Hematopoietic multipotent progenitor cell (in vitro differentiated cells): ENCODE measurements at places on chromosomes 2 and 18.

- DNase-seq: no peak
Observed at GRCh38 chr18:10274301-10274700, 180.1 kb upstream of the APCDD1 start.

GRCh38 chr2:150491943-150492342 is 4.5 kb upstream of the RND3 start:
- no peak for DNase-seq

DNA sequence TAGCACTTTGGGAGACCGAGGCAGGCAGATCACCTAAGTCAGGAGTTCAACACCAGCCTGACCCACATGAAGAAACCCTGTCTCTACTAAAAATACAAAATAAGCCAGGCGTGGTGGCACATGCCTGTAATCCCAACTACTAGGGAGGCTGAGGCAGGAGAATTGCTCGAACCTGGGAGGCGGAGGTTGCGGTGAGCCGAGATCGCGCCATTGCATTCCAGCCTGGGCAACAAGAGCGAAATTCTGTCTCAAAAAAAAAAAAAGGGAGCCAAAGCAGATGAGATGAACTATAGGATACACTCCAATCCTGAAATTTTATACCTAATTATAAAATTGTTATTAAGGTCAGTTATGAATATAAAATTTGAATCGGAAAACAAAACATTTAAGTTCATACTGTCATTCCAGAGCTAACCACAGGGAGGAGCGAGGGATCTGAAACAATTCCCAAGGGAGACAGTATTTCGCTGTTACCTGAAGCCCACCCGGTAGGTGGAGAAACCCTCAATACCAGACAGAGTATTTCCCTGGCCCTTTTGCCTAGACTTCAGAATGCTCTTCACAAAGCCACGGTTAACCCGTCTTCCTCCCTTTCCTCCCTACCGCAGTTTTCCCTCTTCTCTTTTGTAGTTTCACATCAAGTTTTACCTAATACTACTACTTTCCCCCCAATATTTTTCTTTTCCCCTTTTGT is 1.4 kb downstream of the PPM1G start:
- peak; percentile 12 for DNase-seq

- no peak for DNase-seq
Observed at GRCh38 chr2:18651842-18652774, 62.7 kb upstream of the NT5C1B start.

DNA sequence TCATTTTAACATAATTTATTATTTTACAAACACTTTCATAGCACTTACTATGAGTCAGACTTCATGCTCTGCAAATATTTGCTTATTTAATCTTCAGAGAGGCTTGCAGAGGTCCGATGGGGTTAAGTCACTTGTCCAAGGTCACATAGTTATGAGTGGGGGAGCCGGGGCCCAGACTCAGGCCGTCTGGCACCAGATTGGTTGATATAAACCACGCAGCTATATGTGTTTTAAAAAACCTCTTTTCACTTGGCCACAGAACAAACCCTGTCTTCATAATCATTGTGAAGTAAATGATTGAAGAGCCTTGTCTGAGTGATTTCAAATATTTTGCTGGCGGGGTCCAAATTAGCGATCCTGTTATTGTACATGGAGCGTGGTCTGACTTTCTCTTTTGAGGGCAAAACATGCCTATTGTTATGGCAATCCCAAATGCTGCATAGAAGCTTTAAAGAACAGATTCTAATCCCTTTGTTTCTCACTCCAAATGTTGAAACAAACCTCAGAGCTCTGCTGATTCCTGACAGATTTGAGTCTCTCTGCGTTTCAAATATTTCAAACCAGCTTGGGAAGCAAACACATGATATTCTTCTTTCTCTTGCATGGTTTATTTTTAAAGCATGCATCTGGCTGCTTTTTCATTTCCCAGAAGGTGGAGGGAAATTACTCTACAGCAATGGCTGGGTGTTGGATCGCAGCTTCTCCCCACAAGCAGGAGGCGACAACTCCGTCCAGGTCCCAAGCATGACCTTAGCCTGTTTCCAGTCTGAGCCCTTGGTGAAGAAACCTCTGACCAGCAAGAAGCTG is 142.4 kb downstream of the DDX1 start:
- no peak for DNase-seq

- DNase-seq: no peak
Observed at GRCh38 chr2:117859532-117859911, 45.0 kb downstream of the DDX18 start.

GRCh38 chr2:190908532-190908931 is 27.9 kb downstream of the GLS start:
- DNase-seq: no peak

DNA sequence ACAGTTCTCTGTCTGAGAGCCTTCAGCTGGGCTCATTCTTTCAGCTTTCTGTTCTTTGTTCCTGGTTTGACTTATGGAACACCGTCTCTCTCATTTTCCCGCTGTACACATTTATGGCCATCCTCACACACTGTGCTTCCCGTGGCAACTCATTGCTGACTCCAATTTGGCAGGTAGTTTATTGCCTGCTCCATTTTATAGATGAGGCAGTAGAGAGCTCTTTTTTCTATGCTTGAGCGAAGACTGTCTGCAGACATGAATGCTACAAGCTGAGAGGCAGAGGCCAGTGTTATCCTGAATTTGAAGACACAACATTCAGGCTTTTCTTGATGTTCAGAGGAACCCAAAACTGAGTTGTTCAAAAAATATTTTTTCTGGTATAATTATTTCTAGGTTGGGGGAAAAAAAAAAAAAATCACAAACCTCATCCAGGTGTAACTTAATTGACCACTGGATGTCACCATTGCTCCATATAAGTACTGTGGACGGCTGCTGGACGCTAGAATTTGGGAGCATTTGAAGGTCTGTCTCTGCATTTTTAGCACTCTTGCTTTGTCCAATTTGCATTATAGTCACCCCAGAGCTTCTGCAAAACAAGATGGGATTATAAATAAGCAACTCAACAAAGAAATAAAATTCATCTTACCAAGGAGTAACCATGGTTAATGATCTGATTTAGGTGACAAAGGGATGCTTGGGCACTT is 83.5 kb downstream of the HRH4 start:
- no peak for DNase-seq

DNA sequence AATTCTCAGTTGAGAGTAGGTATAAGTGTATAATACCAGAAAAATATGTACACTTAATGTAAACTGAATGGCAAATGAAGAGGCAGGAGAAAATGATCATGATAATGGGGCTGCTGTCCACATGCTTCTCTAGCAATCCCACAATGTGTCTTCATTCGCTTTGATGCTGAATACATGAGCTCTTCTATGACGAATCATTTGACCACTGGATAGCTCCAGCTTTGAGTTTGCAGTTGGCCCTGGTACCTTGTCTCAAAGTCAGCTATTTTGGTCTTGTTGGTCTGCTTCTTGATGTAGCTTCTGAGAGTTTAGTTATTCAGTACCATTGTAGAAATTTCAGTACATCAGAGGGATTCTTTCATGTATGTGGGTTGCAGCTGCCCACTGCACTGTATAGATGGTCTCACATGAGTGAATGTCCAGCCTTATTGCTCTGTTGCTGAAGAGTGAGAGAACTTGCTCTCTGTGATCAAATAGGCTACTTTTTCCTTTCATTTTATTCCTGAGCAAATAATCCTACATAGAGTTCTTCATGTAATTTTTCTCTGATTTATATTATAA is 105.1 kb downstream of the TTC27 start:
- no peak for DNase-seq

GRCh38 chr2:196099916-196100315 is 31.3 kb upstream of the DNAH7 start:
- no peak for DNase-seq

DNA sequence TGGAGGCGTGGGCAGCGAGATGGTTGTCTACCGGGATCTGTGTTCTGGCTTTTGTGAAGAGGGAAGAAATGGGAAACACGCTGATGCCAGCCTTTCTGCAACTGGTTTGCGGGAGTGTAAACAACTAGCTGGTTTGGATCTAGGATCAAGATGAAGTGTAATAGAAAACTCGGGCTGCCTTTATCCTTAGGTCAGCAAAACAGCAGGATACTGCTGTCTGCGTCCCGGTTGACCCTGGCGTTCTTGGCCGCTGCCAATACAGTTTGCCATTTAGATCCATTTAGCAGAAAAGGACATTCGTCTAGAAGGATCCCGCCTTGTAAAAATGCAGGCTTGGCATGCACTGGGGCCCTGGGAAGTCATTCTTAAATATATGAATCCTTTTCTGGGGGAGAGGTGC is 42.0 kb downstream of the RAB31 start:
- DNase-seq: no peak

DNA sequence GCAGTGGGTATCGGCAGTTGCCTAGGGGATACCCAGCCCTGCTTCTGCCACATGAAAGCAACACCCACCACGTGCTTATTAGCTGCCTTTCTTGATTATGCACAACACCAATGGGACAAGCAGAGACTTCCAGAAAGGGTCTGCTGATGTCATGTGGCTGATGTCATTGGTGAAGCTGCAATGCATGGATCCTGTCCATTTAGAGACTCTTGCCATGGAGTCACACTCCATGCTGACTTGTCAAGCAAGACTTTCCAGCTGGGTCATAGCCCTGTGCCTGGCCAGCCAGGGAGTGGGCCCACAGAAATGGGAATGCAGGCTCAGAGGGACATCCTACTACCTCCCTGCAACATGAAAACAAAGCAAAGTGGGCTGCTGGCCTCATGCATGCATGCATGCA is 81.8 kb downstream of the VAPA start:
- no peak for DNase-seq

DNA sequence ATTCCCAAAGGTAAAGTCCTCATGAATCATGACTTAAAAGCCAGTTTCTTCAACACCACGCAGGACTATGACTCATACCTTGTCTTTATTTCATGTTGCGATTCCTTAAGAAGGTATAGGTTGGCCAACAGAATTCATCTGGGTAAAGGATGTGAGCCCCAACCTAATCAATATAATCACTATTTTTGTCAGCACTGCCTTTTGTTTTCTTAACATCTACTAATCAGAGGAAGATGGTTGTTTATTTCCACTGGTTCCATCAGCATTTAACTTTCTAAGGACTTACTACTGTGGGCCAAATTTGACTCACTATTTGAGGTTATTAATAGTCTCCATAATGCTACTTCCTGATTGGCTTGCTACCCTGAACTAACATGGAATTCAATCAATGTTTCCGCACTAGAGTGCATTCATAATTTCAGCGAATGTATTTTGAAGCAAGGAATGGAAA is 78.6 kb downstream of the SCG2 start:
- DNase-seq: no peak

- DNase-seq: no peak
Observed at GRCh38 chr2:34875091-34875745, 1276.1 kb upstream of the FAM98A start.

DNA sequence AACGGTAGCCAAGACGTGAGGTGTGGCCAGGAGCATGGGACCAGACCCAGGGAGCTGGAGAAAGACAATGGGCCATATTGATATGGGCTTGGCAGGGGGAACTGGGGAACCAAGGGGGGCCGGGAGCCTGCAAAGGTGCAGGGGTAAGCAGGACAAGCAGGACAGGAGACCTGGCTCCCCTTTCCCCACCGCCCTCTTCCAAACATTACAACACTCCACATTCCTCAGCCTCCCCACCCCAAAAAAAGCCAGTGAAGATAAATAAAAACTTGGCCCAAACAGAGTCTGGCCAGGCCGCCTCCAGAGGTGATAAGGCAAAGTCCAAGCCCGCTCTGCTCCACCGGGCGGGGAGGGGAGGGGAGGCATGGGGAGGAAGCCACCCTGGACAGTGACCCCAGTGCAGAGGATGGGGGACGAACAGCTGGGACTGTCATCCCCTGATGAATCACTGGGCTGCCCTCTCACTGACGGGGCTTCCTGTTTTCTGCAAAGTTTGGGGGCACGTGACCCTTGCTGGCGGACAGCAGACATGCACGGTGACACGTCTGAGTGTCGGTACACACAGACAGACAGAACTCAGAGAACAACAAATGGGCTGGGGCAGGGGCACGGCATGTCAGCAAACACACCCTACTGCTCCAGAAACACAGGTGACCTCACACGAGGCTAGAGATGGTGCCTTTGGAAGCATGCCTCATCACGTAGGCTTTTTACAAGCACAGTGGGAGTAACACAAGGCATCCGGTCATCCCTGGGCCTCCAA is 100.2 kb downstream of the TNS1 start:
- peak; percentile 83 for DNase-seq

DNA sequence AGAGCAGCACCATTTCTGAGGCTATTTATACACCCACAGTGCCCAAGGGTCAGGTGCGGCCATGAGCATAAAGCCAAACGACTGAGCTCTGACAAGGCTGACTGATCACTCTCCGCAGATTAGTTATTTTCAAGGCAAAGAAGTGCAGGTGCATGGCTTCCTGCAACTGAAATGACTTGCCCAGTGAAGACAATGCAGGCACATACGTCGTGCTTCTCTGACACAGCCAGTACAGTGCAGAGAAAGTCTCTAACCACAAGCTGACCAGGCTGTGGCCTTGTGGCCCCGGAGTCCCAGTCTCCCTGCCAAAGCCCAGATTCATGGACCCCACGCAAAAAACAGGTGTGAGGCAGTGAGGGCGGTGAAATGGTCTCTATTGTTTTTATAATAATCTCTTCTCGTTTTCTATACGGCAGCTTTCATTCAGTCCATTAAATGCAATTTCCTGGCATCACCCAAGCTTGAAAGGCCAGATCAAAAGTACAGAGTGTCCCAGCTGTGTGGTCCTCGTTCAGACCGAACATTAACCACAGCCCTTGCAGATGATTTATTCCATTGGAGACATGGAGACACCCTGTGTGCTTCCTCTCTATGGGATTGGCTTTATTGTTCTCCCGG is 447.0 kb upstream of the ID2 start:
- no peak for DNase-seq

DNA sequence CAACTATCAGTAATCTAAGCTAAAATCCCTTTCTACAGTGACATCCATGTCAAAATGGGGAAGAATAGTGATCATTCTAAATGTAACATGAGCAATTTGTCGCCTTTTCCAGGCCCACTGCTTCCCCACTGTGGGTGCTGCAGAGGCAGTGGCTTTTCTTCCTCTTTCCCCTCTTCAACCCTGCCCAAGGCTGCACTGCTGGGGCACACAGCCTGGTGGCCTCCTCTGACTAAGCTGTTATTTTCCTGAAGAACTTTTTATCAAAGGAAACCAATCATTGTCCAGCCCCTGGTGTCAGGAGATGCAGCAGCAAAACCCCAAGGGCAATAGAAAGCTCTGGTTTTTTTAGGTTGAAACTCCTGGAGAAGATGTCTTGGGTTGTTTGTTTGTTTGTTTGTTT is 117.6 kb upstream of the KLF7 start:
- peak; percentile 45 for DNase-seq

- DNase-seq: no peak
Observed at GRCh38 chr2:199136242-199136641, 321.5 kb downstream of the SATB2 start.

- DNase-seq: no peak
Observed at GRCh38 chr2:209091056-209091455, 332.8 kb upstream of the MAP2 start.

- no peak for DNase-seq
Observed at GRCh38 chr2:36834731-36835524, 131.4 kb downstream of the STRN start.

GRCh38 chr2:45289997-45290709 is 280.9 kb upstream of the SIX2 start:
- no peak for DNase-seq

GRCh38 chr2:75464348-75464946 is 96.3 kb downstream of the EVA1A start:
- peak; percentile 21 for DNase-seq

GRCh38 chr2:127437781-127438726 is 19.8 kb downstream of the PROC start:
- DNase-seq: no peak
